ENCODE measurements at places on chromosomes 3 and 15.

- DNase-seq = no peak
Observed at GRCh38 chr3:155989536-155989935, 119.1 kb downstream of the GMPS start.

DNA sequence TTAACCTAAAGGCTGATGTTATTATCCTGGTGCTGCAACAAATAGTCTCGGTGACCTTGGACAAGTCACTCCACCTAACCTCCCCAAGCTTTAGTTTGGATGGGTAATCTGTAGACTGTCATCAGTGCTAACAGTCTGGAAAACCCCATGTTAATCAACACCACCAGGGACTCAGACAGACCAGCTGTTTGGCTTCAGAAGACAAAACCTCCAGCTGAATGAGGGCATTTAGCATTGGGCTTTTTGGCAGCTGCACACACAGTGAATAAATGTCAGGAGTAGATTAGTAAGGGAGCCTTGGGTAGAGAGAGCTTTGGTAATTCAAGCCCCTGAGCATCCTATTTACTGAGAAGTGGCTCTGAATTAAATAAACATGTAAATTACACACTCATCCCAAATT is 24.9 kb upstream of the C3orf80 start:
- no peak for DNase-seq

- DNase-seq = no peak
Observed at GRCh38 chr3:30518181-30518864, 88.1 kb upstream of the TGFBR2 start.

DNA sequence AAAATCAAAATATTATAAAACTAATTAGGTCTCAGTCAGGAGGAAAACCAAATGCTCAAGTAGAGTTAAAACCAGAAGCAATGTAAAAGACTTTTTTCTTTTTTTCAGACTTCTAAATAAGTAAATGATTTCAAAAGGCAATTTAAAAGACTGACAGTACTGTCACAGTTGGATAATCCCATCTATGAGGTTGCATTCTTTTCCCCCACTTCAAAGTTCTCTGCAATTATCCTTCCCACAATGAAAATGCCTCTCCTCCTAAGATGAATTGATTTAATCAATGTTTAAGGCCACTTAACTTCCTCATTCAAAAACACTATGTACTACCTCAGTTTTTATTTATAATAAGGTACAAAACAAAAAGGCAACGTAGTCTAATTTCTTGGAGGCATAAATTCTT is 8.1 kb downstream of the MRPL3 start:
- no peak for DNase-seq

GRCh38 chr15:56886363-56886931 is 32.0 kb upstream of the TCF12 start:
- DNase-seq = no peak

- DNase-seq = no peak
Observed at GRCh38 chr3:12553921-12554391, 2.9 kb upstream of the MKRN2 start.
